ENCODE measurements at places on chromosomes 1 and 21.
A peak's percentile ranks its signal among the peaks of the same experiment; 100 is the strongest.

- DNase-seq = no peak
Measured at GRCh38 chr1:15707239-15707925, 23.3 kb downstream of the PLEKHM2 start.

DNA sequence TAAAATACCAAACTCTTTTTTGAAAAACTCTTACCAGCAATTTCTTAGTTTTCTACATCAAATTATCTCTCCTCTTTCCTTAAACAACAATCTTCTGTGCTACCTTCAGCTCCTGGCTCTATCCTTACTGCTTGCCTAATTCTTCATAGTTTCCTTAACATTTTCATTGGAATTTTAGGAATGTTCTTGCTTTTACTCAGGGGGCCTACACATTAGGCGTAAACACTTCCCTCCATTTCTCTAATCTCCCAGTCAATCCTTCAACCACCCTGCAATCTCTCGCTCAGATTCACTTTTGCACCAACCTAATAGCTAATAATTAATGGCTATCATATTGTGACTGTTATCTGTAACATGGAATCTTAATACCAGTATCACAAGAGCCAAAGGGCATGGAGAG lies 50.1 kb downstream of the ADAMTS5 start:
- DNase-seq = no peak

DNA sequence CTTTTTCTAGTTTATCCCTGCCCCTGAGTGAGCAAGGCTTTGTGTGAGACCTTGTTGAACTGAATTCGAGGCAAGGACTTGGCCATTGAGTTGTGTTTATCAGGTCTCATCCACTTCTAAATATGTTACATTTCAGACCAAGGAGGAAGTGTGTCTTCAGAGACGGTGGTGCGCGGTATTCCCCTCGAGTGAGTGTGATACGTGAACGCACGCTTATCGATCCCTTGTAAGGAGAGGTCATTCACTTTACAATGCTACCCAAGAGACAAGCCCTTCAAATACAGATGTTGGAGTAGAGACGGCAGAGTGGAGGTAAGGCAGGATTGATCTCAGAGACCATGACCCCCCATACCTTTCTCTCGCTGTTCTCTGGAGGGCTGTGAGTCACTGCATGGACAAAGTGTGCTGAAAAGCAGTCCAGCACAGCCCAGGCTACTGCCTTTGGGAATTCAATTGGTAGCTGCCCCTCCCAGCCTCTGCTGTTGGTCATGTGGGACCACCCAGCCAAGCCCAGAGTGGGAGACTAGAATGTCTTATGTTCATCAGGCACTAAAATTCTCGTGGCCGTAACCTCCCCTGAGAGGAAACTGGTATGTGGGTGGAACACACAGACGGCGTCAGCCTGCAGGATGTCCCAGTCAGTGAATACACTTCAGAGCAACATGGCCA lies 16.3 kb upstream of the MTARC1 start:
- DNase-seq = no peak

DNA sequence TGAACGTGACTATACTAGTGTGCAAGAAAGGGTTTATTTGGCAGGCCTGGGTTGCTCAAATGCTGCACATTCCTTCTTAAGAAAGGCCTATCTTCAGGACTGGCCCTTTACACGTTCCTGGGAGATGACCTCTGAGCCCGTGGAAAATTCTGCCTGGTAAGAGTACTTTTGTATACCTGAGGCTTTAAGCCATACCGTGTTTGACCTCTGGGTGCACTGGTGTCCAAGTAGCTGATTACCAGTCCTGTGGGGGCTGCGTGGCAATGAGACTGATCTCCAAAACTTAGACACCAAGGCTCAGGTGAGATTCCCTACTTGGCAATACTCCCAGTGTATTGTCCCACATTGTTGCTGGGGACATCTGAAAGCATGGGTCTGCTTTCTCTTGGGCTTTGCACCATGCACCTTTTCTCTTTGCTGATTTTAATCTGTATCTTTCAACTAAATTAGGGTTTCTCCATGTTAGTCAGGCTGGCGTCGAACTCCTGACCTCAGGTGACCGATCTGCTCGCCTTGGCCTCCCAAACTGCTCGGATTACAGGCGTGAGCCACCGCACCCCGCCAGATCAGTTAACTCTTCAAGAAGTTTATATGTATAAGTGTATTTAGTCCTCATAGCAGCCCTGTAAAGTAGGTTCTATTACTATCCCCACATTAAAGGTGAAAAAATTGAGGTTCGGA lies 44.5 kb downstream of the TRIM33 start:
- no peak for DNase-seq

GRCh38 chr1:6338695-6339094 lies 54.9 kb downstream of the ACOT7 start:
- DNase-seq = no peak

DNA sequence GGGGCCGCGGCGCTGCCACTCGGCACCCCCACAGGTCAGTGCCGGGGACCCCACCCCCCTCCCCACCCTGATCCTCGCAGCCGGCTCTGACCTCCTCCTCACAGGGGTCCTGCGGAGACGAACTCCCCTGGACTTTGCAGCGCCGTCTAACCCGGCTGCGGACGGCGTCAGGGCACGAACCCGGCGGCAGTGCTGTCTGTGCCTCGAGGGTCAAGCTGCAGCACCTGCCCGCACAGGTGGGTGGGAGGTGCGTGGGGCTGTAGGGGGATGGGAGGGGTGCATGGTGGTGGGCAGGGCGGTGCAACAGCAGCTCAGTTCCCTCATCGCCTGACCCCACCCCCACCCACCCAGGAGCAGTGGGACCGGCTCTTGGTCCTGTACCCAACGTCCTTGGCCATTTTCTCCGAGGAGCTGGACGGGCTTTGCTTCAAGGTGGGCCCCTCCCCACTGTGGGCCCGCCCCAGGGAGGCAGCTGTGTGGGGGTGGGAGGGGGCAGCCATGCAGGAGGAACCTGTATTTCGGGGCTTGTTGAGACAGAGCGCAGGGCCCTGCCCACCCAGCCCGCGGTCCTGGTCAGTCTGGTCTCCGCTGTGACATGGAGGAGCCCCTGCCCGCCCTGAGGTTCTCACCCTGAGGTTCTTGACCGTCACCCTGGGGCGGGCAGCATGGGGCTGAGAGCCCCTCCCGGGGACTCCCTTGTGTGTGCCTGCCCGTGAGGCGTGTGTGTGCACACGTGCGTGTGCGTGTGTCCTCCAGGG lies 4.9 kb downstream of the PLEKHN1 start:
- DNase-seq = no peak

- DNase-seq = no peak
Measured at GRCh38 chr1:4033129-4033676, 133.1 kb upstream of the C1orf174 start.

DNA sequence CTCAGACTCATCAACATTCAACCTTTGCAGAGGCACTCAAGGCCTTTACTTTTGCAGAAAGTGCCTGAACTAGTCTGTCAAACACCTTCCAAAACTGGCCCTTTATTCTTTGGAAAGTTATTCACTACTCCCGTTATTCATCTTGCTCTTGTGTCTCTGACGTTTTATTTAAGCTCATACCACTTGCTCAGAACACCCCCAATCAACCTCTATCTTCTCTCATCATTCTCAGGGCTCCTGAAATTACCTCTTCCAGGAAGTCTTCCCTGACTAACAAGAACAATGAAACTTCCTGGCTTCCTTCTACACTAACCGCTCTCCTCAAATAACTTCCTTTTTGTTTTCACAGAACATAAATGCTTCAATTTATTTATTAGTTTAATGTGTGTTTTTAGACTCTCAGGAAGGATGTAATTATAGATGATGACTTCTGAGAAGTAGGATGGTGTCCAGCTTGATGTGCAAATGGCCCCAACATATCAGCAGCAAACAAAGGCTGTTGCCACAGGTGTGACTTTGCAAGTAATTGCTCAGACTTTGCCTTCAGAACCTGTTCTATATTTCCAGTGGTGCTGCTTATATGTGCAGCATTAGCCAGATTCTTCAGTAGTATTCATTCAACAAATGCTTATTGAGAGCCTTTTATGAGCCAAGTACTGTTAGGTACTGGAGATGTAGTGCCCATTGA lies 22.8 kb upstream of the BATF3 start:
- no peak for DNase-seq

DNA sequence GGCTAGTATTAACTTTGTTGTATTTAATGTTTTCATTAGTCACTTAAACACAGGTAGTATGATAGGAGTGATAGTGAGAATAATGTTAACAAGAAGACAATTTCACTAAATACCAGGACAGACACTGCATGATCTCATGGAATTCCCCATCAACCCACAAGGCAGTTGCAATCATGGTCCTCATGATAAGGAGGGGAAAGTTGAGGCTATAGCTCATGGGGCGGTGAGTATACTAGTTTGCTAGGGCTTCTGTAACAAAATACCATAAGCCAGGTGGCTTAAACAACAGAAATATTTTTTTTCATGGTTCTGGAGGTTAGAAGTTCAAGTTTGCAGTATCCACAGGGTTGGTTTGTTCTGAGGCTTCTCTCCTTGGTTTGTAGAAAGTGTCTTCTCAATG lies 115.8 kb downstream of the DSCAM start:
- DNase-seq = no peak

GRCh38 chr1:92944901-92945747 lies 16.1 kb downstream of the DIPK1A start:
- DNase-seq = no peak

GRCh38 chr21:15422783-15423182 lies 307.0 kb upstream of the USP25 start:
- DNase-seq = no peak

DNA sequence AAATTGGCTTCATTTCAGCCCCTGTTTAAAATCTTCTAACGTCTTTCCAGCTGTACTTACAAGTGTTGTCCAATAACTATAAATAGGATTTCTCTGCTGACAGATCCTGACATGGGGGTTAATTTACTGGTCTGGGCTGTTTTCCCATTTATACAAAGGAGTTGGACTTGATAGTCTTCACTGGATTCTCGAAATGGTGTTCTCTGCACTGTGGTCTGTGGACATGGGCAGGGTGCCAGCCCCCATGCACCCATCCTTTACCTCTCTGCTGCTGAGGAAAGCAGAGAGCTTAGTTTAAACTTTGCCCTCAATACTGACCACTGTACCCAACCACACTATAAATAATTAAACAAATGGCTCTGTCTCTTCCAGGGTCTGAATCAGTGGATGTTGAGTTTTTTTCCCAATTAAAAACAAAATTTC lies 5.2 kb downstream of the DIO1 start:
- DNase-seq = peak; percentile 62

DNA sequence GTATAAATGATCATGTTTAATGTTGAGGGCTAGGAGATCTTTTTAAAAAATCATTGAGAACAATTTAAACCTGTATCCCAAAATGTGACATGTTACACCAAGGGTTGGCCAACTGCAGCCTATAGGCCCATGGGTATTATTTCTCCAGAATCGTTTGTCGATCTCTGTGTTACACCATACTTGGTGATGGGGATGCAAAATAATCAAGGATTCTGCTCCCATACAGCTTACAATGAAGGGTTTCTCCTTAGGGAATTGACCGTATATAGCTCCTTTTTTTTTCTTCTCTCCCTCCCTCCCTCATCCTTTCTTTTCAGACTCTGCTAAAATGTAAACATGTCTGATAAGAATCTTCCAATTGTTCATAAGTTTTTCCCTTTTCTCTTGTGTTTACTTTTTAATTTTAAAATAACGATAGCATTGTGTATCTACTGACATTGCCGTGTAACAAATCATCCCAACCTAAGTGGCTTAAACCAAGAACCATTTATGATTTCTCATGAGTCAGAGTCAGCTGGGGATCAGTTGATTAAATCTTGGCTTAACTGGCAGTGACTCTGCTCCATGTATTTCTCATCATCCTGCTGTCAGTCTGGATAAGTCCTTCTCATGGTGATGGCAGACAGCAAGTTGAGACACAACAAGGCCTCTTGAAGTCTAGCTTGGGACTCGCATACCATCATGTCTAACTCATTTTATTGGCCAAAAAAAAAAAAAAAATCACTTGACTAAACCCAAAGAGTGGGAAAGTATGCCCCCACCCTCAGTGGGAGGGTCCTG lies 48.0 kb downstream of the MARK1 start:
- DNase-seq = no peak

DNA sequence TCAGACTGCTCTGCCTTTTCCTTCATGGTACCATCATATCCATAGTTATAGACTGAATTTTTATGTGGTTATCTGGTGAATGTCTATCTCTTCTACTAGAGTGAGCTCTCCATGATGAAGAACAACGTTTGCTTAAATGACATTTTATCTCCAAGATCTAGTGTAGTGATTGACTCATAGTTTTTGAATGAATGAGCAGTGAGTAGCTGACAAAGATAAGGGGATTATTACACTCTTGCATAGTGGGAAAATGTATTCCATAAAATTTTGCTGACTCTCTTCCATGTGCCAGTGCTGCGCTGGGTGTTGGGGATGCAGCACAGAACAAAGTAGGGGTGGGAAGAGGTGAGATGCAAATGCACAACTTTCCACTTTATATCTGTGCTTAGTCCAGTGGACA lies 147.7 kb downstream of the TGFB2 start:
- no peak for DNase-seq

DNA sequence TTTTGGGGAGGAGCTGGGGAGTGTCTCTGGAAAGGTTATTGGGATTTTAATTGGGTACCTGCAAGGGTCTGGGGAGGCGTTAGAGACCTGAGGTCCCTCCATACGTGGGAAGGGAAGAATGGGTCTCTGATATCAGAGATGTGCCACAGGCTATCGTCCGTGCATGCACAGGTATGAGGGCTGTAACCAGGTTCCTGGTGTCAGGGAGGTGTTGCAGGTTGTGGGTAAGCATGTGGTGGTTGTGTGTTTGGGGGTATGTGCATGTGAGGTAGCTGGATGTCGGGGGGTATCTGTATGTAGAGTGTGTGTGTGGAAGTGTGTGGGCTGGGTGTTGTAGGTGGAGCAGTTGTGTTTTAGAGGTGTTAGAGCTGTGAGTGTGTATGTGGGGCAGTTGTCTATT lies 8.3 kb downstream of the AHDC1 start:
- no peak for DNase-seq

GRCh38 chr1:52523376-52523775 lies 29.5 kb downstream of the TUT4 start:
- DNase-seq = no peak

GRCh38 chr1:50703240-50703639 lies 256.8 kb downstream of the FAF1 start:
- no peak for DNase-seq

DNA sequence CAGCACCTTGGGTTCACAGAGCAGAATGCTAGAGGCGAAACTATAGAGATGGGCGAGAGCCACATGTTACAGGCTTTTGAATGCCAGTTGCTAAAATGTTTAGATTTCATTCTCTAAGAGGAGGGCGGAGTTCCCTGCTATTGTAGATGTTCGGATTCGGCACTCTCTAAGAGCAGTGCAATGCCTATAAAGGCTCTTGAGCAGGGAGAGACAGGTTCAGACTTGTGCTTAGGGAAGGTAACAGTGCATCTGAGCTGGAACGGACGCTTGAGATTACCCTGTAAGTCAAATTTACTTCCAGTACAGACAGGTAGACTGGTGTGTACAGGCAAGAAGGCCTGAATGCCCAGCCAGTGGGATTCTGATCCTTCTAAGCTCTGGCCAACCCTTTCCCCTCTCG lies 15.3 kb downstream of the LURAP1 start:
- DNase-seq = no peak

- no peak for DNase-seq
Measured at GRCh38 chr1:207992677-207993236, 81.8 kb upstream of the CD34 start.

GRCh38 chr21:42861848-42862400 lies 17.4 kb downstream of the WDR4 start:
- DNase-seq = no peak
